CD4-positive, alpha-beta T cell treated with Interferon gamma for 1 hour (primary cell): ENCODE measurements at places on chromosomes 4 and X.

DNA sequence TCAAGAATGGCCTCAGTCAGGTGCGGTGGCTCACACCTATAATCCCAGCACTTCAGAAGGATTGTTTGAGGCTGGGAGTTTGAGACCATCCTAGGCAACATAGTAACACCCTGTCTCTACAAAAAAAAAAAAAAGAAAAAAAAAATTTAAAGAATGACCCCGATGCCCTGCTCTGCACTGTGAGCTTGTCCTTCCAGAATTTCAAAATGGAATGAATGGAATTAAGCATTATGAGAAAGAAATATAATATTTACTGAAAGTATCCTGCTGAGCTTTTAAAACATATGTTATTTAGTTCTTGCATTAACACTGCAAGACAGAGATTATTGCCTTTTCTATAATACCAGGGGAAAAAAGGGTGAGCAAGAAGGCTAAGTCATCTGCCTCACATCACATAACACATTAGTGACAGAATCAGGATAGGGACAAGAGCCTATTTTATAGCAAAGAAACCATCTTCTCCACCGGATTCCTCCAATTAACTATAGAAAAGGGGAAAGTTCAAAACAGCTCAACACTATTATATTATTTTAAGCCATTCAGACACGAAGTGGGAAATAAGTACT lies 41.9 kb upstream of the GAB1 start:
- no peak for DNase-seq

GRCh38 chr4:61195101-61195500 lies 5.0 kb upstream of the ADGRL3 start:
- DNase-seq = no peak

DNA sequence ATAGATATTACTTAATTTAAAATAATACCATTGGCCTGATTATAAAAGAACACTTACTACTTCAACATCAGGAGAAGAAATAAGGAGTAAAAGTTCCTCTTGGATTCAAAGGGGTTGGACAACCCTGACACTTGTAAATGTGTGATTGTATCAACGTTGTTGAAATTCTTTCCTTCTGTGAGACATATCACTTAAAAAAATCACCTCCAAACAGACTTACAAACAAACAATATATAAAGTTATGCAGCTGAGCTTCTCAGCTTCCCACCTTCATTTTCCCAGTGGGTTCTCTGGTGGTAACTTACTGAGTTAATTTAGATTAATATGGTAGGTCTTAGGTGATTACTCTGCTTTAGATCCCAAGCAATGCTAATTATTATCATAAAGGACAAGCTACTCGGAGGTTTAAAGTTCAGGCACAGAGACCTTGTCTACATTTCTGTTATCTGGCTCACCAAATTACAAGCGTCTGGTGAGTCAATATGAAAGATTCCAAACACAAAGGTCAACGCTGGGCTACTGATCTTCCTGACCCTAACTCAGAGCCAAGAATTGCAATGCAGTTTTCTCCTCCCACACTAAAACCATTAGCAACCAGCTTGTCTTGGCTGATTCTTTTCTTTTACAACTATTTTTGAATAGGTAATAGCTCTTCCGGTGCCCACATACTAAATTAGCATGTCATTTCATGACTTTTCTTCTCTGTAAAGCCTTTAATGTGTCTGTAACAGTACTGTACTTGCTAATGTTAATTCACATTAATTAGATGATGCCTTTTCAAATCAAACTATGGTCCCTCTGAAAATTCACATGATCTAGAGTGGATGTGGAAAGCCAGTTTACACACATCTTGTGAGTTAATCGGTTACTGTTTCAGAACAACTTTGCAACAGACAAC lies 157.6 kb downstream of the RASL11B start:
- DNase-seq = no peak

DNA sequence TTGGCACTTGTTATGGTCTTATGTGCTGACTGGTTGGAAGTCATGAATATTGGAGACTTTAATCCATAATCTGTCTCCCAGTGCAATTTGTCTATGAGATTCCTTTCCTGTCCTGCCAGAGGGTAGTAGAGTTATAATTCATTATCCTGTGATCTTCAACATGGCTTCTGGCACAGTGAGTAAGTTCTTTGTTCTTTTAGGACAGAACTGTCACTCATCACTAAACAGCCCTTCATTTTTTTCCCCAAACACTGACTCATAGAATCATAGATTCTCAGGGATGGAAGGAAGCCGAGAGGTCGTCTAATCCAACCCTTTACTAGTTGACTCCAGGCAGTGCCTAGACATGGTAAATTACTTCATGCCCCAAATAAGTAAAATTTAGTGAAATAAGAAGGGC lies 78.4 kb downstream of the LUZP4 start:
- no peak for DNase-seq

- no peak for DNase-seq
These were observed 51.9 kb upstream of the TADA2B start for GRCh38 chr4:6991249-6991648.

GRCh38 chr4:172188248-172188988 lies 375.2 kb downstream of the GALNTL6 start:
- no peak for DNase-seq

GRCh38 chr4:61445374-61446063 lies 245.4 kb downstream of the ADGRL3 start:
- DNase-seq = no peak

DNA sequence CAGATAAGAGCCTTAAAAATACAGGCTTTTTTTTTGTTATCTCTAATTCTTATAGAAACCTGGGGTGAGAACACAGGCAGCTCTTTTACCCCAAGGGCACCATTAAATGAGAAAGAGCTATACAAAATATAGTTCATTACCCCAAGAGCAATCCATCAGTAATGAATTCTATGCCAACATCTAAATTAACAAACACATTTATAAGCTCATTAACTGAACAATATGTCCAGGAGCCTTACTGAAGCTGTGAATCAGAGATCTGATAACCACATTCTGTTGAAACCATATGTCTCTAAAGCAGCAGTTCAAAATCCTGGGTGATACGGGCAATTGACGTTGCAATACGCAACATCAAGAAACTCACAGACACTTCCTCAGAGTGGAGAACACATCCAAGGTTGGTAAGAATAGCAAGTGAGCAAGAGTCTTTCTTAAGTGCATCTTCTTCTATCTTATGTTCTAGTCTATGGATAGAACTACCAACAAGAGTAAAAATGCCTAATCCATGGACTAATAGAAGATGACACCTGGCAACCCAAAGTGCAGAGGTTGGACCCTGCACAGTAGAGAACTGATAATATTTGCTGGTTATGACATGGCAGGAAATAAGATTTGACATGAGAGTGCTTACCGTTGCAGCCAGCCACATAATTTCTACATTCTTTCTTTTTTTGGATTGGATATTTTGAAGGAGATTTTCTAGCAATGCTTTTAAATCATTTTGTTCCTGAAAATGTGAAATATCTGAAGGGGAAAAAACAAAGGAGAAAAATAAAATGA lies 449.3 kb downstream of the IL15 start:
- no peak for DNase-seq

DNA sequence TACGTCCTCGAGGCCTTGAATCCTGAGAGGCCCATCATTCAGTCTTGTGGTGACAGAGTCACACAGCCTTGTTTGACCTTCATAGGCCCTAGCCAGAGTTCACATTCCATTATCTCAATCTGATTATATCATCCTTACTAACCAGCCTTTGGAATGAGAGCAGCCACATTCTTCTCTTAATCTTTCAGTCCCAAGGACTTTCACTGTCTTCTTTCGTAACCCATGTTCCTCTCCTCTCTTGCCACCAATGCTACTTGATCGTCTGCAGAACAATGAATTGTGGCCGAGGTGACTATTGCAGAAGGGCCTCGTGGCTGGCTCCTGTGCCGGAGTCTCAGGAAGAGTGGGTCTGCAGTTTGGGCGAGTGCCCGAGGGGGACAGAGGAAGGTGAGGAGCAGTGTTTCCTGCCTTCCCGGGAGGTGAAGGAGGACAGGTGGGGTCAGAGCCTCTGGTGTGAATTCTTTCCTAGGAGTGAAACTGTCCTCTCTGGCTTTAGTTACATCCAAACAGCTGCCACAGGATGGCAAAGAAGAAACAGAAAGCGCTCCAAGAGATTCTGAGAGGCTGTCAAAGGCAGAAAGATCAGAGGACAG lies 94.6 kb downstream of the LIMCH1 start:
- no peak for DNase-seq

DNA sequence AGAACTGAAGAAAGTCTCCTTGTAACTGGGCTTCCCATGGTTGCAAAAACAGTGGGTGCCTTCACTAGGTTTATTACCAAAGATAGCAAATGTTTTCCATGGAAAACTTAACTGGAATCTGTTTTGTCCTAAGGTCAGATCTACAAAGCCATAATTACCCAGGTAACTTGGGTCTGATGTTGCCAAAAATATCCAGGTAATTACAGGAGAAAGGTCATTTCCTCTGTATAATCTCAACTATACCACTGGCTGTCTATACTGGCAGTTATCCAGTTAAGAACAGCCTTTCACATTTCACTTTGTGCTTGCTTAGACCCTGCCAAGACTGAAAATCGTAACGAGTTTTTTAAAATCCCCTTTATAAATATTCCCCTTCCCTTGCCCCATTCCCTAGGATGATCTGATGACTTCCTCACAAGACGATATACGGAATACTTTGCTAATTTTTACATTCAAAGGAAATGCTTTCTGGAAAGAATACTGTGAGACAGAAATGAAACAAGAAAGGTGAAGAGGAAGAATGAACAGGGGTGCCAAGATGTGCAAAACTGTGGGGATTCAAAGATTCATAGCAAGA lies 105.5 kb downstream of the MAML3 start:
- no peak for DNase-seq

DNA sequence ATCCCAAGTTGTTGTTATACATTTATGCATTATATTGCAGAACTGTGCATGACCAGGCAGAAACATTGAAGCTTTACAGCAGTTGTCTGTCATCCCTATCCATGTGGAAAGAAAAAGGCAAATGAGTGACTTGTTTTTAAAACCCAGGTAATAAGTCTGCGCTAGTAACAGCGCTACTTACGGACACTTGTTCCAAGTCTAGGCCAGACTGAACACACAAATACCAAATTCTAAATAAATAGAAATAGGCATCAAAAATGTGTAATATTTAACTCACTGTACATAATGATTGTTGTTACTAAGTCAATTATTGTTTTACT lies 548 bp upstream of the MAML3 start:
- no peak for DNase-seq

GRCh38 chrX:45806410-45807121 lies 605.9 kb upstream of the DIPK2B start:
- peak; percentile 50 for DNase-seq

DNA sequence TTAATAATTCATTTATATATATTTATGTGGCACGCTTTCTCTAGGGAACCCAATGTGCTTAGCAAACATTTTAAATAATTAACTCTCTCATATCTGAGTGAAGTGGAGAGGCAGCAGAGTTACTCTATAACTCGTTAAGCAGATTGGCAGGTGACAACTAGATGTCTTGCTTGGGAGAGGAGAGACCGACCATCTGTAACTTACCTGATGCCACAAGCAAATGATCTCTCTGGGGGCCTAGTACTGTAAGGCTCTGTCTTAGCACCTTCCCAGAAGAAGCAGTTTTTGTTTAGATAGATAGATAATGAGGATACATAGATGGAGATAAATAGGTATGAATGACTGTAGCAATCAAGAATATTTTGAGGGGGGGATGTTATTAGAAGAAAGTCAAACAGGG lies 11.9 kb upstream of the SEL1L3 start:
- DNase-seq = no peak

DNA sequence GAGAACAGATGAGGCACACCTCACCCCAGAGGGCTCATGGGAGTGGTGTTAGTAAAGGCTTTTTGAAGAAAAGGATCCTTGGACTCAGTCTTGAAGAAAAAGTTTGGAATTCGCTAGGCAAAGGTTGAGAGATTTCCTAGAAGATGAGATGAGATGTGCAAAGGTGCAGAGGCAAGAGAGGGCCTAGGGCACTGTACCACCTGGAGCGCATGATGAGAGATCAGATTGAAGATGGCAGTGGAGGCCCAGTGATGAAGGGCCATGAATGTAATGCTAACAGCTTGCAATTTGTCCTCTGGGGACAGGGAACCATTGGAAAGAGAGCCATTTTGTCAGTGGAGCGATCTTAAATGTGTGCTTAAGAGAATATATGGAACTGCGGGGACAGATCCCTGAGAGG lies 45.0 kb downstream of the PGRMC2 start:
- DNase-seq = no peak

DNA sequence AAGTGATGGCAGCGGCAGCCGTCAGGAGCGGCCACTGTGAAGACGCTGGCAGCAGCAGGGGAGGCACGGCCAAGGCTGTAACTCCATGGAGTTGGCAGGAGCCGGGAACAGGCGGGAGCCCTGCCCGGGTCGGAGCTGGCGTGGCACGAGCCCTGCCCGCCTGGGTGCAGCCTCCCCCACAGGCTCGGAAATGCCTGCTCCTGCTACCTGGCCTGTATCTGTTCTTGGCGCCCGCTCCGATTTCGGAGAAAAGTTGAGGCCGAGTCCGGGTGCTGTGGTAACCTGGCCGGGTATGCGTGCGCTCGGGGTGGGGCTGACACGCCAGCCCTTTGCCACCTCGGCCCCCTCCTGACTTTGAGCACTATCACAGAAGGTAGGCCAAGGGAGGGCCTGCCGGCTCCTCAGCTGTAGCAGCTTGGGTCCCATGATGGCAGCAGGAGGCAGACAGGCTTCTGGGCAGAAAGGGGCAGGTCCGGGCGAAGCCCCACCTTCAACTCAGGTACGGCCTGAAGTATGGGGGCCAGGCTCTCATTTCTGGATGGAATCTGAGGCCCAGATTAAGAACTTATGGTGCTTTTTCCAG lies 51.2 kb upstream of the SHISA3 start:
- DNase-seq = no peak

DNA sequence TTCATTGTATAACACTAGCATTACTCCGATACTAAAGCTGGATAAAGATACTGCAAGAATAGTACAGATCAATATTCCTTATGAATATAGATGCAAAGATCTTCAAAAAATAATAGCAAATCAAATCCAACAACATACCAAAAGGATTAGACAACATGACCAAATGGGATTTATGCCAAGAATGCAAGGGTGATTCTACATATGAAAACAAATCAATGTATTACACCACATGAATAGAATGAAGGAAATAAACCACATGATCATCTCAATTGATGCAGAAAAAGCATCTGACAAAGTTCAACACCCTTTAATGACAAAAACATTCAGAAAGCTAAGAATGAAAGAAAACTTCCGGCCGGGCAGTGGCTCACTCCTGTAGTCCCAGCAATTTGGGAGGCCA lies 42.8 kb downstream of the CUL4B start:
- DNase-seq = no peak

- DNase-seq = no peak
These were observed 11.3 kb downstream of the BLOC1S4 start for GRCh38 chr4:6727081-6727942.

GRCh38 chr4:26821677-26822503 lies 38.8 kb upstream of the STIM2 start:
- peak; percentile 21 for DNase-seq
